ENCODE measurements at places on chromosomes 6 and 20.
A peak's percentile ranks its signal among the peaks of the same experiment; 100 is the strongest.

GRCh38 chr20:10739566-10739965 is 65.8 kb upstream of the JAG1 start:
- DNase-seq = no peak

GRCh38 chr6:136525586-136526195 is 24.5 kb downstream of the MAP7 start:
- DNase-seq = no peak

DNA sequence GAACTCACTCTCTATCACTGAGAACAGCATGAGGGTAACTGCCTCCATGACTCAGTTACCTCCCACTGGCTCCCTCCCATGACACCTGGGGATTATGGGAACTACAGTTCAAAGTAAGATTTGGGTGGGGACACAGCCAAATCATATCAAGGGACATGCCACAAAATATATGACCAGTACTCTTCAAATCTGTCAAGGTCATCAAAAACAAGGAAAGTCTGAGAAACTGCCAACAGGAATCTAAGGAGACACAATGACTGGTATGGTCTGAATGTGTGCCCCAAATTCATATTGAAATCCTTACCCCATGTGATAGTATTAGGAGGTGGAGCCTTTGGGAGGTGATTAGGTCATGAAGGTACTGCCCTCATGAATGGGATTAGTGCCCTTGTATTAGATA is 258.8 kb downstream of the TPBG start:
- DNase-seq = no peak

DNA sequence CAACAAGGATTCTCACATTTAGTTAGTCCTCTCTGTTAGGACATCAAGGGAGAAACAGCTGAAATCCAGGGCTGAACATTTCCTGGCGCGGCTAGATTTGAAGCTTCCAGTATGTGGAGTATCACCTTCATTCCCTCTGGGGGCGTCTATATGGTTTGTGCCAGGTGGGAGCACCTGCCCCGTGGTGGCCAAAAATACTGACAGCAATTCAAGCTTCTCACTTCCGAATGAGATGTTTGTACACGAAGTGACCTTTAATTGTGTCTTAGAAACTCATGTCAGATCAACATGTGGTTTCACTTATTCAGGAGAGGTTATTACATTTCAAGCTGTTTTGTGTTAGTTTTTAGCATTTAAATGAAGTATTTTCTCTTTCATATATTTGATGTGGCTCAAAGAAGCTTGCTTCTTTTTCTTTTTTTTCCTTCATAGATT is 67.3 kb upstream of the ZNF217 start:
- no peak for DNase-seq

GRCh38 chr6:41636833-41637193 is 1.5 kb upstream of the MDFI start:
- DNase-seq = peak; percentile 56

DNA sequence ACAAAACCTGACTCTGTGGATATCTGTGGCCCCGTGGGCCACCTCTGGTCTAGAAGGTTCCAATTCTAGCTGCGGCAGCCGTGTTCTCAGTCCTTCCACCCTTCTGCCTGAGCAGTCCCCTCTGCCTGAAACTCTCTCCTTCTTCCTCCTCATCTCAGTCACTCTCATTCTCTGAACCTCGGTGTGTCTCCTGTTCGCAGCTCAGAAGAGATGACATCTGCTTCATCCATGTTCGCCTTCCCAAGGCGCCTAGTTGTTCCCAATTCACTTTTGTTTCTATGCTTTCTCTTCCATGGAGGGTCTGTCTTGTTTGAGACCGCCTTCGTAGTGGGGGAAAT is 95.5 kb downstream of the CEBPB start:
- no peak for DNase-seq

DNA sequence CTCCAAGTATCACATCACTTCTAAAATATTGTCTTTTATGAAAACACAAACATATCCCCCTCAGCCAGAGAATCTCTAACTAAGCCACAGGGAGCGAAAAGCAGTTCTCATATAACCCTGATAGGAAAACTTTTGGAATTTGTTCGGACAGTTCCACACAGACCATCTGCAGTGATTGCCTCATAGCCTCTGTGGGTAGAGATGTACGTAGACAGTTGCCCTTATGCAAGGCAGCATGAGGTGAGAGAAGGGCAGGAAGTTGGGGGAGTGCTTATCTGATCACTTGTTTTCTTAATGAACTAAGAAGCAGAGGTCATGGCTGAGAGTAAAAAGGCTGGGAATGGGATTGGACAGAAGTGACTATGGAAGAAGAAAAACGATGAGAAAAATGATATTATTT is 39.6 kb downstream of the SLC23A2 start:
- no peak for DNase-seq

DNA sequence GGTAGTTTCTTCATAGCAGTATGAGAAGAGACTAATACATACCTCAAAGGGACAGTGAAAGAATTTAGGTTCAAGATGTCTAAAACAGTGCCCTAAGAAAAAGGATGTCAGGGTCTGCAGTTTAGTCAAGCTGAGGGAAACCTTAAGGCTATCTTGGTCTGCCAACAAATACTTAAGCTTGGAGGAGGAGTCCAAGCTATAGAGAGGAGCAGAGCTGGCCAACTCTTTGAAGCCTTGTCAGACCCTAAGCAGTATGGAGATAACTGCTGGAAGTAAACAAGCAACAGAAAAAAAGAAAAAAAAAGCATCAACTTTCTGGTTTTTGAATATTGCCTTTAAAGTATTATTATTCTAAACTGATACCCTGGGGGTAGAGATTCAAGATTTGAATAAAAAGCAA is 1518.1 kb downstream of the GRIK2 start:
- no peak for DNase-seq

GRCh38 chr6:53746442-53747103 is 48.2 kb upstream of the LRRC1 start:
- DNase-seq = no peak

GRCh38 chr6:5892669-5893068 is 114.1 kb downstream of the NRN1 start:
- no peak for DNase-seq

- DNase-seq = no peak
Measured at GRCh38 chr20:60170116-60170515, 211.9 kb downstream of the CDH26 start.

DNA sequence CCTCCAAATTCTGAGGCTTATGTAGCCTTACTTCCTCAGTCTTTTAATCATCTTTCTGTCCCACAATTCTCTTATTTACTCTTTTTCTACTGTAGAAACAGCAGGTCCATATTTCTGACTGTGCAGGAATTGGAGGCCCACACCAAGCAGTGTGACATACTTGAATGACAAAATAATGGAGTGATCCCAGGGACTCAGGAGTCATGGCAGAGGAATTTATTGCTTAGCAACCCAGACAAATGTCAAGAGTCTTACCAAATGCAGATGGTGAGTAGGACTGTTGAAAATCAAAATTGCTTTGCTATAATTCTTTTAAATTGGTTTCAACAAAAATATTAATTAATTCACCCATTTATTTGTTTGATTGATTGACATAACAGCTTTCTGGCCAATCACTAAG is 59.9 kb downstream of the HTR1B start:
- DNase-seq = no peak

DNA sequence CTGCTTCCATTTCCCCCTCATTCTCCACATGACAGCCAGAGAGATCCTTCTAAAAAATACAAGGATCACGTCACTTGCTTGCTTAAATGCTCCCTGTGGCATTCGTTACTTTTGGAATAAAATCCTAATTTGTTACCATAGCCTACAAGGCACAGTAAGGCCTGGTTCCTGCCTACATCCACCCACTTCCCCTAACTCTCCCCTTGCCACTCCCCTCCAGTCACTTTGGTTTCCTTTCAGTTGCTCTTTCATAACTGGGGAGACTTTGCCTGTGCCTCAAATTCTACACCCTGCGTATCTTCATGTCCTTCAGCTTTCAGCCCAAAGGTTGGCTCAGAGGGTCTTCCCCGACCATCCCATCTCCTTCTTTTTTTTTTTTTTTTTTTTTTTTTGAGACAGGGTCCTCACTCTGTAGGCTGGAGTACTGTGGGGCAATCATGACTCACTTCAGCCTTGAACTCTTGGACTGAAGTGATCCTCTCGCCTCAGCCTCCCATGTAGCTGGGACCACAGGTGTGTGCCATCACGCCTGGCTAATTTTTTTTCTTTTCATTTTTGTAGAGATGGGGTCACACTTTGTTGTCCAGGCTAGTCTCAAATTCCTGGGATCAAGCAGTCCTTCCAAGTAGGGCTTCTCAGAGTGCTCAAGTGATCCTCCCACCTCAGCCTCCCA is 12.5 kb downstream of the ID1 start:
- no peak for DNase-seq

DNA sequence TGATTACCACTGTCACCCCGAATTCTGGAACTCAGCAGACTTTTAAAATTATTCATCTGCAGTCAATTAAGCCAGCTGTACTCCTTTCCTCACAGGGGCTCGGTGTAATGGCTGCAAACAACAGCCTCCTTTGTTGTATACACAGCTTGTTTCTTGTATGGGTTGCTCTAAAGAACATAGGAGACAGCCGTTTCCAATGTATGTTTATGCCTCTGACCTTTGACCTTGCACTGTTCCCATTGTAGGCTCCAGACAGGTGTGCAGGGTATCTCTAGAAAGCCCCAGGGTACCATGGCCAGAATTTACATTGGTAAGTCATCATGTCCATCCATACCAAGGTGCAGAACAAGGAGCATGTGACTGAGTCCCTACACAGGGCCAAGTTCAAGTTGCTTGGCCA is 11.5 kb upstream of the TENT5A start:
- no peak for DNase-seq

DNA sequence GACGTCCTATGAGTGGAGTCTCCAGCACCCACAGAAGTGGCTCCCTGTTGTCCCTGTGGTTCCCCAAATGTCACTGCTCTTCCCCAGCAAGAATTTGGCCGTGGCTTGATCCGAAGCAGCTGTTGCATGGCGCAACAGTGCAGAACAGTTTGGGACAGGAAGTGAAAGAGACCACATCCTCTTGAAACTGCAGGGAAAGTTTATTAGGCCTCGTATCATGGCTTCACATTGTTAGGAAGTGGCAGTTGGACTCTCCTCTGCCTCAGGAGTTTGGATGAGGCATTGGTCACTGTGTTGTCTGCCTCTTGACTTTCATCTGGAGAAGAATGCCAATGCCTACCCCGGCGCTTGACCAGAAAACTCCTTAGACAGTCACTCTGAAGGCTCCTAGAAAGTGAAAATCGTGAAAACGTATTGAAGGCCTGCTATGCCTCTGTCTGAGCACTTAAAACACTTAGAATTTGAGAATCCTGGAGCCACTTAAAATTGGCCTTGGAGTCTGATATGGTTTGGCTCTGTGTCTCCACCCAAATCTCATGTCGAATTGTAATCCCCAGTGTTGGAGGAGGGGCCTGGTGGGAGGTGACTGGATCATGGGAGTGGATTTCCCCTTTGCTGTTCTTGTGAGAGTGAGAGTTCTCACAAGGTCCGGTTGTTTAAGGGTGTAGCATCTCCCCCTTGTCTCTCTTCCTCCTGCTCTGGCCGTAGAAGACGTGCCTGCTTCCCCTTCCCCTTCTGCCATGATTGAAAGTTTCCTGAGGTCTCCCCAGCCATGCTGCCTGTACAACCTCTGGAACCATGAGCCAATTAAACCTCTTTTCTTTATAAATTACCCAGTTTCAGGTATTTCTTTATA is 334.9 kb upstream of the JARID2 start:
- no peak for DNase-seq

DNA sequence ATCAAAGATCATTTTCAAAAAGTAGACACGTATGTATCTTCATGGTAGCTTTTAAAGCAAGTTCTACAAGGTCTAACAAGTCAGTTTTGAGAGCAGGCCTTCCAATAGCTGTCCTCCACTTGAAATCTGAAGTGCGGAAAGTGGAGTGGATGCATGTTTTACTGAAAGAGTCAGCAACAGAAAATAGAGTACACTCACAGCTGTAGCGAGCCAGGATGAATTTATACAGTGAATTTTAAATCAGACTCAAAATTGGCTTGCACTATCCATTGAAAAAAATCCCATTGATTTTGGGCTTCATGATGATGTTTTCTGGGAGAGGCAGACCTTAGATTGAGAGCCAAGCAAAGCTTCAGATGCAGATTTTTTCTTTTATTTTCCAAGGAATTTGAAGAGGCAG is 80.6 kb downstream of the GJA10 start:
- DNase-seq = no peak

GRCh38 chr20:48287021-48287494 is 501.8 kb upstream of the SULF2 start:
- DNase-seq = no peak

GRCh38 chr6:41705311-41705995 is 30.0 kb downstream of the TFEB start:
- no peak for DNase-seq

GRCh38 chr6:46469021-46469420 is 22.2 kb downstream of the RCAN2 start:
- no peak for DNase-seq

DNA sequence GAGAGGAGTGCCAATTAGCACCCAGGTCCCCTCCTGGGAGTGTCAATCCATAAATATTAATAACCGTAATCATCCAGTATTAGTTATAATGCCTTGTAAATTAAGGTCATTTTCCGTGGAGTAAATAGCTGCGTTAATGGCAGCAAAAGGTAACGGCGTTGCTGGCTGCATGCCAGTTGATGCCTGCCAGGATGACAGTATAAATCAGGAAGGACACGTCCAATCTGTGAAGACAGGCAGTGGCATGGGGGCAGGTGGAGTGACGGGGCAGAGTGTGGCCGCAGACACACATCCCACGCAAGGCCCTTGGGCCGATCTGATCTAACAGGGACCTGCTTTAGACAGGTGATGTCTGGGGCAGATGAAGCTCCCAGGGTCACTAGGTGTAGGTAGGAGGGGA is 49.1 kb downstream of the KCNB1 start:
- DNase-seq = no peak

DNA sequence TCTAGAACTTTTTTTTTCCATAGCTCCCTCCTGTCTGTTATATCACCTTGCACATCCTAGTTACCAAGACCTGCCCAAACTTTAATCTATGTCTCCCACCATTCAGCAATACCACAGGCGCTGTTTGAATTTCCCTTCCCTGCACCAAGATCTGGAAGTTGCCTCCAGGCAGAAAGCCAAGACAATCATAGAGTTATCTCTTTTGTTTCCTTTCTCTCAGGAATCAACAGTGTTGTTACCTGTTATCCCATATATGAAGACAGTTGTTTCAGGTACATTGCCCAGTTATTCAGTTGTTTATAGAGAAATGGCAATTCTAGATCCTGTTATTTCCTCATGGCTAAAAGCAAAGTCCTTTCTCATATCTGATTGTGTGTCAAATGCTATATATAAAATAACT is 63.2 kb downstream of the PDSS2 start:
- DNase-seq = no peak

- no peak for DNase-seq
Measured at GRCh38 chr6:53625315-53625714, 40.2 kb downstream of the KLHL31 start.

DNA sequence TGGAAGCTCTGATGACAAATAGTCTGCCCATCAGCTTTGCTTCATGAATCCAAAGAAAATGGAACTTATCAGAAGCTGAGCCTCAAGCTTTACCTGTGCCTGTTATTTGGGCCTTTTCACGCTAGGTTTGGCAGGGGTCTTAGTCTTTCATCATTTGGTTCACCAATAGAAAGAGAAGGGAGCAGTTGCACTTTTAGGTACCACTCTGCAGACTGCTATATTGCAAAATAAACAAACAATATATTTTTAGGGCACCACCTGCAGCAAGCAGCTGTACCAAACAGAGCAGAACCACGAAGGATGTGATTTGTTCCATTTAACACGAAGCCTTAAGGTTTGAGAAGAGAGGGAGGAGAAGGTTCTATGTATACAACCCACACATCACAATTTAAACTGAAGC is 291.4 kb upstream of the RNF217 start:
- DNase-seq = no peak

- DNase-seq = no peak
Measured at GRCh38 chr6:154301839-154302752, 54.5 kb downstream of the IPCEF1 start.

GRCh38 chr6:78199044-78199443 is 546.2 kb downstream of the MEI4 start:
- DNase-seq = no peak

All from endothelial cell (in vitro differentiated cells).